ENCODE measurements at places on chromosomes 13 and 19.

GRCh38 chr19:55390461-55390880 is 4.7 kb downstream of the RPL28 start:
- no peak for DNase-seq

GRCh38 chr13:52459668-52460067 is 4.4 kb downstream of the CKAP2 start:
- DNase-seq = no peak

- no peak for DNase-seq
Observed at GRCh38 chr19:47363758-47364531, 14.8 kb downstream of the DHX34 start.

DNA sequence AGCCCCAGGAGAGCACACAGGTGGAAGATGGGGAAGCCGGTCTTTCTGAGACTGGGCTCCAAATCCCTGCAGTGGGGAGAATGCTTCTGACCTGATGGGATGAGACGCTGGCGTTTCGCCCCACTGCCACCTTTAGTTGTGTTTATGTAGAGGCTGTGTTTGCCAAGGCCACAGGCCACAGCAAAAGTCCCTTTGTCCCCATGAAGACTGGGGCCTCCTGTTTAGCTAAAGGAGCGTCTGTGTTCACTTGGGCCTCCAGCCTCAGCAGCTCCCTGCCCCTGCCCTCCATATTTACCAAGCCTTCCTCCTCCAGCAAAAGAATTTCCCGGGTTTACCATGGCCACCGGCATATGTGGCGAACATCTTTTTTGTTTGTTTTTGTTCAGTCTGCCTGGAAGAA is 10.4 kb upstream of the KLK14 start:
- DNase-seq = no peak

DNA sequence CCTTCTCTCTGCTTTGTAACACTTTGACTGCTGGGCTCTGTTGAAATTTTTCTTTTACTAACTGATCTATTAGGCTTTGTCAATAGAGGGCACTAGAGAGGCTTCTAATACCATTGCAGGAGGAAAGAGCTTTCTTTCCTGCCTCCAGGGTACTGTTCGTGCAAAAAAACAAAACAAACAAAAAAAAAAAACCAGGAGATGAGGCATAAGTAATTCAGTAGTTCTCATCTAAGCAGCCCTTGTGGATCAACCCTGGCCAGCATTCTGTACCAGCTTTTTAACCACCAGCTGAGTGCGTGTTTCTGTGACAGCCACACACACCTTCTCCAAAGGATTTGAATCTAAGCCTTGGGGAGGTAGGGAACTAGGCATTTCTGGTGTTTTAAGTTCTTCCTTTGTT is 1707.6 kb upstream of the SLC10A2 start:
- no peak for DNase-seq

DNA sequence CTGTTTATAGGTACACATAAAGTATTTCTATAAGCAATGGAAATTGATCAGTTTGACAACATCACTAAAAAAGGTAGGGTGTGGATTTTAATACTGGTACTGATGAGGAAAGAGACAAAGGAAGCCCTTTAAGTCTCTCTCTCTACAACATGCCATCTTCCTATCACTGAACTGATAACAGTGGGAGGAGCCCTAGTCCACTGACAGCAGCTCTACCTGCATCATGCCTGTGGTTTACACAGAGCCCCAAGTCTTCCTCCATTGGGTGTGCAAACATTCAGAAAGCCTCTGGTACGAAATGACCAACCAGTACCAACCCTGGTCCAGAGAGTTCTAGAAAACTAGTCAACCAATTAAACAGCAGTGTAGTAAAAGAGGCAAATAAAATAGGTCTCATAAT is 53.4 kb downstream of the KLF12 start:
- no peak for DNase-seq

DNA sequence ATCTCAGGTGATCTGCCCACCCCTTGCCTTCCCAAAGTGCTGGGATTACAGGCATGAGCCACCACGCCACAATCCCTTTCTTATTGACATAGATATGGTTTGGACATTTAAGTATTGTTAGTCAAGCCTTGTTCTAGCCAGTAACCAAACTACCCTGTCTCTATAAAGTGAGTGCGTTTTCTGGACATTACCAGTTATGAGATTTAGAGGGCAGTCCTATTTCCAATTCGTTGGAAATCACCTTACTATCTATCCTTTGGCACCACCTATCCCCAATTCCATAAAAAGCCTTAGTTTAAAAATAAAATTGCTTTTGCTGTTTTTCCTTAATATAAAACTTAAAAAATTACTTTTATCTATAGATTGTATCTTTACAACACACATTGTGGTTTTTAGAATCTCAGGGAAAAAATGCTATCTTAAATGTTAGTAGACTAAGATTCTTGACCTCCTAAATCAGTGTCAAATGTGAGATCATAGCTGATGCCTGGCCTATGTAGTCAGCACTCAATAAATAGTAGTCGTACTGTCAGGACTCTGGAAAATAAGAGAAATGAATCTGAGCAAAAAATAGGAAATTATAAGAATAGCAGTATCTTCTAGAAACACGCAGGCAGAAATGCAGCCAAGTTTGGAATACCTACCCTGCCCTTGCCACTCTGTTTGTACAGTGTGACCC is 57.0 kb downstream of the NUFIP1 start:
- no peak for DNase-seq

- no peak for DNase-seq
Observed at GRCh38 chr13:75881109-75881775, 245.1 kb downstream of the LMO7 start.

GRCh38 chr19:44581288-44581687 is 32.1 kb upstream of the IGSF23 start:
- no peak for DNase-seq

DNA sequence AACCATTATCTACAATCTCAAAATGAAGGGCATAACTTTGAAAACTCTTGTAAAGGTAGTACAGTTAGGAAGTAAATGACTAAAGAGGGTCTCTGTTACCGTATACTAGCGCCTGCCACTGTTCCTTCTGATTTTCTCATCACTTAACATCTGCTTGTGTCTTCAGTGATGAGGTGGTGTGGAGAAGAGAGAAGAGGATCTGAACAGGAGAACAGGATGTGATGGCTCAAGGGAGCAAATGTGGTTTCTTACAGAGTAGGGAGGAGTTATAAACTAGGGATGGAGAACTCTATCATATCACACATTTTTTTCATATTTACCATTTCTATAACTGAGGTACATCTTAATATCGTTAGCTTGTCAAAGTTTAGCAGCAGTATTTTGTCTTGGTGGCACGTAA is 1.1 kb downstream of the KCTD4 start:
- DNase-seq = no peak

GRCh38 chr13:112877539-112877938 is 91.5 kb upstream of the MCF2L start:
- no peak for DNase-seq
